ENCODE measurements at places on chromosomes 2 and 18.
A peak's percentile ranks its signal among the peaks of the same experiment; 100 is the strongest.

DNA sequence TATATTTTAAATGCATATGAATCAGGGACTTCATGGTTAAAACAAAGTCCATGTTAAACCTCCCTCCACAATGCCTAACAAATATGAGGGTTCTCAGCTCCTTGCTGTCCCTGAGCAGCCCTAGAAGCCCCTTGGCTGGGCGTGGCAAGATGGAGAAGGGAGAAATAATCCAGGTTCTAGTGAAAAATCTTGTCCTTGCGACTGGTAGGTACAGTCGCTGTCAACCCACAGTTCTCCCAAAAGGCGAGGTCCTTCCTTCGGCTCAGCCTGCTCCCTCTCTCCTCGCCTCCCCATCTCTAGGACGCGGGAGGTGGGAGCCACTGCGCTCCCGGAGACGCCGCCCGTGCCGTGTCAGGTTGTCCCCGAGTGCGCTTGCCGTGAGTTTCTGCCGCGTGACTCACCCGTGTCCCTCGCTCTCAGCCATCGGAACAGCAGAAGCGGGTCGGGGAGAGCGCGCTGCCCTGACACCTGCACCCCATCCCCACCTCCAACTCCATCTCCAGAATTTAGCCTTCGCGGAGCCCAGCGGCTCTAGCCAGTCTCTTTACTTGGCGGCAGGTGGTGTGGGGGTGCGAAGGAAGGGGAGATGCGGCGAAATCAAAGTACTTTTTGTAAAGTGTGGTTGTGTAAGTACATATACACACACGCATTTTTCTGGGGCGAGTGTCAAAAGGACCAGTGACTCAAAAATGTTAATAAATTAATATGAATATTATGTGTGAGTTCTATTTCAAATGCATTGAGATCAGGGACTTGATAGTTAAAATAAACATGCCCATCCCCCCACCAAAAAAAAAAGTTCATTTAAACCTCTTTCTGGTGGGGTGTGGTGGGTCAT lies 65.1 kb upstream of the TMEM17 start:
- DNase-seq = peak; percentile 11

DNA sequence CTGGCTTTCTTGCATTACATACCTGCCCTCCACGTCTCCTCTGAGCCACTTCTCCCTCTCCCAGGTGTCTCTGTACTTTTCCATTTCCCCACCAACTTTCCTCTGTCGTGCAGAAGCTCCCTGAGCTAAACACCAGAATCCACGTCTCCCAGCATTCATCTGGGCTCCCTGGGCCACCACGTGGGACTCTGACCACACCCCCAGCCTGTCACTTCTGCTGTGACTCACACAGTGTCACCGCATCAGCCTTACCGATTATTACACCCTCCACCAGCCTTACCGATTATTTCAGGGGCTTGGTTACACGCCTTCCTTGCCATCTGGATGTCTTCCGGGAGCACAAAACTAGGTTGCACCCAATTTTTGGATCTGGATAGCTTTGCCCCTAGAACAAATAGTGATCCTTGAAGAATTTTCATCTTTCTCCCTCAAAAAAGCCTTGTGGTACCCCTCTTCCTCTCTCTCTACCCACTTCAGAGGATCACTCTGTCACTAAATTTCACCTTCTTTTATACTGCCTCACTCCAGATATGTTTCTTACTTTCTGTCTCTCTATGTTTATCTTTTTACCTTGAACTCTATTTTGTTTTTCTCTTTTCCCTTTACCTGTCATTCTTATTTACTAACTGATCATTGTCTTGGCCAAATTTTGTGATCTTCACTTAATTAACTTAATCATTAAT lies 136.9 kb upstream of the CAB39 start:
- no peak for DNase-seq

- no peak for DNase-seq
These were observed 41.7 kb downstream of the FRZB start for GRCh38 chr2:182824767-182825158.

GRCh38 chr2:70686577-70687460 lies 81.2 kb downstream of the ADD2 start:
- DNase-seq = no peak

- DNase-seq = no peak
These were observed 1559.3 kb upstream of the ZEB2 start for GRCh38 chr2:146079216-146079615.

- no peak for DNase-seq
These were observed 50.7 kb downstream of the METTL8 start for GRCh38 chr2:171383134-171383533.

DNA sequence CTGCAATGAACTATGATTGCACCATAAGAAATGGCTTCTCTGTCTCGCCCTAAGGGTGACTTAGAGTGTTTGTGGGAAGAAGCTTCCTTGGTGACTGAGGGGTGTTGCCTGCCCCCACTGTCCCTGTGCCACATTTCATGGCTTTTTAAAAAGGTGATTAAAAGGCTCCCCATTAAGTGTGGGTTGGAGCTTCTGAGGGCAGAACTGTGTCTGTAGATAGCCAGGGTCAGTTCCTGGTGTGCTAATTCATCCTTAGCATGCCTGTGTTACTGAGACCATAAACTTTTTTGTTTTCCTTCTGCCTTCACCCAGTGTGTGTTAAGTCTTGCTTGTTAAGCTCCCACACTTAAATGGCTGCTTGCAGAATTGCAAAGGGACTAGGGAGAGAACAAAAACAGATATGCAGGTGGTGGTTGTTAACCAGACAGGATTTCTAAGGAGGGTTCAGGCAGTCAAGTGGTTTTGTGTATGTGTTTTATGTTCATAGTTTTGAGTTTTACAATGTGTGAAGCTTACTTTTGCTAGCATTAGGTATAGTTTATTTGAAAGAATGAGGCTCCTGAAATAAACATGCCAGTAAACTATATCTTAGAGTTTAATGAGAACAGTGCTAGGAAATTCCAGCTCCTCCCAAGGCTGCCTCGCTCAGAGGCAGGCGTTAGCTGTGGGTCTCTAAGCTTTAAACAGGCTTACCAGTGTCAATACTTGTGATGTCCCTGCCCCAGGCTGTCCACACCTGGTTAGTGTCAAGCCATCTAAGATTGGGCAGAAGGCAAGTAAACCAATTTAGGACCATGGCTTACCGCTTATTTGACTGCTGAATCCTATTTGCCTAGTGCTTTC lies 14.5 kb downstream of the CERS6 start:
- DNase-seq = no peak

GRCh38 chr2:167681234-167682015 lies 566.0 kb downstream of the STK39 start:
- no peak for DNase-seq

- DNase-seq = no peak
These were observed 19.1 kb downstream of the BCL2L11 start for GRCh38 chr2:111139637-111140317.

DNA sequence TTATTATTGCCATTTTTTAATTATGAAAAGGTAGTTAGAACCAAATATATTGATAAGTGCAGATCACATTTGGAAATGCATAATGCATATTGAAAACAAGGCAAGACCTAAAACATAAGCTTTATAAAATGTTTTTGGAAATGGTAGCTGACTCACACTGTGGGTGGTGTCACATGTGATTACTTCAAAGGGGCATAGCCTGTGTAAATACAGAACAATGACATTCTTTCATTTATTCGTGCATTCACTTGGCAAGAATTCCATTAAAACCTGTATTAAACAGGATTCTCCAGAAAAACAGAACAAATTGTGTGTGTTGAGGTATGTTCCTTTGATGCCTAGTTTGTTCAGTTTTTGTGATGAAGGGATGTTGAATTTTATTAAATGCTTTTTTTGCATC lies 427.3 kb upstream of the ST6GAL2 start:
- DNase-seq = no peak

DNA sequence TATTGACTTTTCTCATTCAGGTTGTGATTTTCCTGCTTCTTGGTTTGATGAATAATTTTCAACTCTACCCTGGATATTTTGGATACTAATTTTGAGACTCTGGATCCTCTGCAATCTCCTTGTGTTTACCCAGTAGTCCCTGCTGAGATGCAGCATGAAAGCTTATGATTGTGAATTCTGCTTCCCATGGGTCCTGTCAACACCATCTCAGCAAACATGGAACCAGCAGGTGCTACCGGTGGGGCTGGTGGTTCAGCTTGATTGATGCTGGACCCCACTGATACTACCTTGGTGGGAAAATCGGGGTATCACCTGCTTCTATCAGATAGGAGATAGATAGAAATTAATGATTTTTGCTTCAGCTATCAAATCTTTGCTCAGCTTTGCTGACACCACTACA lies 81.1 kb downstream of the SOWAHC start:
- DNase-seq = no peak

DNA sequence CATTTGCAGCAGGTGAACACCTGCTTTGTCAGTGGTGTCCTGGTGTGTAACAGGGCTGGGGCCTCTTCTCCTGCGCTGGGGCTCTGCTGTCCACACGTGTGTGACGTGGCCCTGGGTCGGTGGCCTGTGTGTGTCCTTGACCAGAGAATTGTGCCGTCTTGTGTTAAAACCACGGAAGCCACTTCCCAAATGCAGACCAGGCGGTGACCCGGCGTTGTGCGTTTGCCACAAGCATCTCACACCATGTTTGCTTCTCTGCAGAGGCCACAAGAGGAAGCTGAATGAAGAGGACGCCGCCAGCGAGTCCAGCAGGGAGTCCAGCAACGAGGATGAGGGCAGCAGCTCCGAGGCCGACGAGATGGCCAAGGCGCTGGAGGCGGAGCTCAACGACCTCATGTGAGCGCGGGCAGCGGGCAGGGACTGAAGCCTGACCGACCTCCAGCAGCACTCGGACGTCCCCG lies 44.3 kb upstream of the KCNG2 start:
- DNase-seq = no peak

- no peak for DNase-seq
These were observed 25.4 kb downstream of the SOCS6 start for GRCh38 chr18:70314151-70314782.

All from occipital lobe (tissue), 3 donors.